CD4-positive, alpha-beta T cell treated with Interleukin-6 for 4 hours (primary cell): ENCODE measurements at places on chromosomes 1 and 21.
A peak's percentile ranks its signal among the peaks of the same experiment; 100 is the strongest.

DNA sequence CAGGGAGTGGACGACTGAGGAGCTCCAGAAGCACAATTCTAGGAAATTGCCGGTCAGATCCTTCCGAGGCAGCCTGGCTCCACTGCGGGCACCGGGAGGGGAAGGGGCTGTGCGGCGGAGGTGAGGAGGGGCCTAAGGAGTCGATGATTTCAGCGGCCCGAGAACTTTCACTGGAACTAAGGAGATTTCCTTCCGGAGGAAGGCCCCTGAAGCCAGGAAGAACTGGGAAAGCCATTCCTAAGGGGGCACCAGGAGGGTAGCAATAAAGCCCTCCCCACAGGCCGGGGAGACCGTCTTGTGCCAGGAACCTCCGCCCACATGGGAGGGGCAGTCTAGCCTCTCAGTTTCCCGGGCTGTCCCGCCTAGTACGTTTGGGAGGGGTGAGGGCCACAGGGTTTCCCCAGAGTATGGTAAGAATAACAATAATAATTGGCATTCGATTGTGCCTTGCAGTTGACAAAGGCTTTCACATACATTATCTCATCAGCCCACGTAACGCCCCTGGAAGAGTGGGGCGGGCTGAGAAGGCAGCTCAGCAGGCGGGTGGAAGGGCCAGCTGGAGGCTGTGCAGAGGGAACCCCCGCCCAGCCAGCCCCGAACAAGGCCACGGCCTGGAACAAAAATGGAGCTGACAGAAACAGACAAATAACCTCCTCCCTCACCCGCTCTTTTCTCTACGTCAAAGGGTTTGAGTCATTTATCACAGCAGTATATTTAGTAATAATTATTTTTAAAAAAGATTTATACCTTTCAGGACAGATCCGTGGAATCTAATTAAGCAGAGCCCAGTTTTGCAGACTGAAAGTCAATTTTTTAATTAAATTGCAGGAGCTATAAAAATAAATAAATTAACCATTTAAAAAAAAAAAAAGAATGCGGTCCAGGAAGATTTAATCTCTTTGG, 19.8 kb downstream of the NPR1 start:
- DNase-seq: no peak

DNA sequence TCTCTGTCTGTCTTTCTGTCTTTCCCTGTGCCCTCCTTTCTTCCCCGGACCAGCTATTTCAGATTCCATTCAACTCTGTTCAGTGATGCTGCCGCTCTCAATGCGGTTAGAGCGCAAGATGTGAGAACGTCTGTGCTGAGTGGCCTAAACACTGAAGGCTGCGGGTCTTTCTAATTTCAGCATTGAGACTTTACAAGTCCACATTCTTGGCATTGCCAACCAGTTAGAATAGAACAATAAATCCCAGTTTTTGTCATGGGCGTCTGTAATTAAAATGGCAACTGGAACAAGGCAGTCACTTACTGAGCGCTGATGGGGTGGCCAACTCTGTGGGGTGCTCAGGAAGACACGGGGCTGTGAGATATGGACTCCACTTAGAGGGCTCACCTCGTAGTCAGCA, 112.8 kb downstream of the DHRS3 start:
- DNase-seq: no peak

DNA sequence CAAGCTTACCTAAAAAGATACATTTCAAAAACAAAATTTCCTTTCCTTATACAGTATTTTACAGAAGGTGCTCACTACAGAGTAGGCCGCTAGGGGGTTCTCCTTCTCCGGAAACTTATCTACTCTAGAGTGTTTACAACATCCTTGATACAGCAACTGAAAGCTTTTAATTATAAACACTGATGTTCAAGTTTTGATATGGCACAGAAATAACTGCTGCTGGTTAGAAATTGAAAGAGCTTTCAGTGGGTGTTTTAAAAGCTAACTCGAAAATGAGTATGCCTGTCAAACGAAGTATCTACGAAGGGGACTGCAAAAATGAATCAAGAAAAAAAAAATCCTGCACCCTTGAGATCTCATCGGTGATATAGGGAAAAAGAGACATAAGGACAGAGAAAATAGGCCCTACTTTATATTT, 1.0 kb downstream of the YOD1 start:
- peak; percentile 69 for DNase-seq

DNA sequence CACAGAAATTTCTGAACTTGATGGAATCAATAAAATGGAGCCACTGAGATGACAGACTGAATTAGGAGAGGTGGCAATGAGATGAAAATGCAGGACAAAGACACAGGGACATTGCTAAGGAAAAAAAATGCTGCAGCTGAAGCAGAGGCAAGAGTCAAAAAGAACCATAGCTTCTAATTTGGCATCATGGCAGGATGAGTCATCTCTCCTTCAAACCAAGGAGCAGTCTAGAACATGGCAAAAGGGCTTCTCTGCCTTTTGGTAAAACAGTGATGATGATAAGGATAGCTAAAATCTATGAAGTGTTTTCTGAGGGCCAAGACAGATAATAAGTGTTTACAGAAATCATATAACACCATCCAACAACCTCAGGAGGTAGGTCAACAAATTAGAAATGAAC, 16.8 kb downstream of the SLC19A2 start:
- no peak for DNase-seq

GRCh38 chr1:217270101-217270500, 360.8 kb downstream of the GPATCH2 start:
- DNase-seq: no peak

GRCh38 chr1:30518186-30518585, 205.2 kb downstream of the MATN1 start:
- DNase-seq: no peak
